Adipocyte (in vitro differentiated cells): ENCODE measurements at places on chromosomes 2 and 18.

GRCh38 chr2:3755277-3755676, 51.9 kb downstream of the DCDC2C start:
- no peak for DNase-seq

DNA sequence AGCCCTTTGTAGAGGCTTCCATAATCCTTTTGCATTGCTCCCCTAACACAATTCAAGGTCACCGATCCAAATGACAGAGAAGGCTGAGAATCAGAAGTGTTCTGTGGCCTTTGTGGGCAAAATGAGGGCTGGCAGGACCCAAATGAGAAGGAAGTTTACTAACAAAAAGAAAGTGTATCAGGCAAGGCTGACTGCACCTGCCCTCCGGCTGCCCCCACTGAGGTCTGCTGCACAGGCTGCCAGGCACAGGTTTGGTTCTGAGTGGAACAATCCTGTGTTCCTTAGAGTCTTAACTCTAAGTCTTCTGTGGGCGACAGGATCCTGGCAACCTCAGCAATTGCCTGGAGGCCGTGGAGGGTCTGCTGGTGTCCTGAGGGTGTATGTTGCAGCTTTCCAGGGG, 568.5 kb downstream of the CMPK2 start:
- DNase-seq: no peak

DNA sequence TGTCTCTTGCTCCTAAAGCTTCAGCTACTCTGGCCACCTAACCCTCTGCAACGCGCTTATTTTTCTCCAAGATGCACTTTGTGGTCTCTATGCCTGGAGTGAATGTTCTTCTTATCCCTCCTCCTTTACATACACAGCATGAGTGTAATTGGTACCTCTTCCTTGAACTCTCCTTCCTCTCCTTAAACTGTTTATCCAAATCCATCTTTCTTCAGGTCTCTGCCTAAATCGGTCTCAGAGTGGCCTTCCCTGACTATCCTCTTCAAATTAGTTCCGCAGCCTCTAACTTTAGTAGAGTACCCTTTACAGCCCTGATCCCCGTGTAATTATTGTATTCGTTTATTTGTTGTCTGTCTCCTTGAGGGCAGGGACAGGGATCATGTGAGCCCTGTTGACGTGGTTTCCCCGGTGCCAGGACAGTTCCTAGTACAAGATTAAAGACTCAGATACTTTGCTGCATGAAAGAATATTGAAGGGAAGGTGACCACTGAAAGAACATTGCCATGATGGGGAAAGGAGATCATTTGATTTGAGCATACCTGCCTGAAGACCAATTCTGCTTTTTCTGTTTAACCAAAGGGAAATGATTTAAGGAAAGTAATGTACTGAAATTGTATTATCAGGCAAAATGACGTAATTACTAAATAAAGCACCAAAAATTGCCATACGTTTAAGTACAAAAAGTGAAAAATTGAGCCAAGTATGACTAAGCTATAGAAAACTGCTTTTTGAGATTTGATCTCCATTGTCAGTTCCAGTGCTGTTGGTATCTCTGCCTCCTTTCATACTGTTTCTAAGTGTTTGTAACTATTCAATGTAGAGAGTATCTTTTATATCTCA, 1.2 kb downstream of the CNOT9 start:
- DNase-seq: peak; percentile 73

GRCh38 chr2:187336332-187336731, 111.7 kb downstream of the CALCRL start:
- DNase-seq: no peak

DNA sequence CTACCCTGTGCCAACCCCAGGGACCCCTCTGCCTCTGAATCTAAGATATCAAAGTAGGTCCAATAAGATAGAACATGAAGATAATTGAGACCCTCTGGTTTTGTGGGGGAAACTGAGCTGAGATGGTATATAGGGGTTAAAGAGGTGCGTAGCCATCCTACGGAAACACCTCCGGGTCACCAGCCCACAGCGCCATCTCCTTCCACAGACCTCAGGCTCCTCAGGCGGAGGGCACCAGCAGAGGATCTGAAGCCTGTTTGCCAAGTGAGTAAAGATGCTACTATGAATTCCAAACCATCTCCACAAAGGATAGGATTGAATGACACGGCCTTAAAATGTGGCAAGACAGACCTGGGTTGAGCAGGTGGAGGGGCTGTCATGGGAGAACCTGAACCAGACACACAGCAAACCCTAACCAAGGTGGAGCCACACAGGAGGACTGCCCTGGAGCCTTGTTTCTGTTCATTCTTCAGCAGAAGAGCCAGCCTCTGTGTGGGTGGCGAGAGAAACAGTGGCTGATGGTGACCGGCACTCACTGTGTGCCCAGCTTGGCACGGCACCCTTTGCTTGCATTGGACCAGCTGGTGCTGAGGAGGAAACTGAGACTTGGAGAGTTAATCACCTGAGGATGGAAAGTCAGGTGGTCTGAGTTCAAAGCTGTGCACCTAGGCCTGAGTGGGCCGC, 10.2 kb downstream of the GBX2 start:
- no peak for DNase-seq

DNA sequence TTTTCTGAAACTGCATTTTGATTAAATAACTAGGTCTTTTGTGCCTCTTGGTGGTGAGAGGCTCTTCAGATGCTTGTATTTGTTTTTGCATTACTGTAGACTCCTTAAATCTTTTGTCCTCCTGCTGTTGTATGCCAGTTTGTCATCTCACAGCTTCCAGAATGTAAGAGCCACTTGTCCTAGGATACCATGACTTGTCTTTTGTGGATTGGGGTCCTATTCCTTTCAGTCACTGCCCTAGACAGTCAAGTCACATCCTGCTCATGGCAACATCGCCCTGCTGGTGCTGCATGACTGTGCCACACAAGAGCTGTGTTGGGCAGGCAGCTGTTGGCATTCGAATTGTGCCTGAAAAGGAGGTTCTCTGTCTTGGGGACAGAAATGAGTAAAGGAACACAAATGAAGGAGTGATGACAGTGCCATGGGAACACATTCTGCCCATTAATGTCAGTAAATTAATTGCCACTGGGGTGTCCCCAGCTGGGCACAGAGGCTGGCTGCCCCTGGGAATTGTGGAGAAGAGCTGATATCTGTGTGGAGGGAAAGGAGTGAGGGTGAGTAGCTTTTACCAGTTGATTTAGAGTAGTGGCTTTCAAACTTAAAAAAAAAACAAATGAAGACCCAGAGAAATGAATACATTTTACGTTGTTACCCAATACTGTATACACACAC, 140.3 kb downstream of the ARL6IP6 start:
- no peak for DNase-seq

- DNase-seq: no peak
Observed at GRCh38 chr18:77512152-77512551, 262.5 kb downstream of the GALR1 start.

- no peak for DNase-seq
Observed at GRCh38 chr2:124250433-124250832, 225.3 kb downstream of the CNTNAP5 start.

- no peak for DNase-seq
Observed at GRCh38 chr2:176473177-176473576, 203.9 kb downstream of the MTX2 start.

GRCh38 chr2:150376553-150377335, 110.7 kb downstream of the RND3 start:
- DNase-seq: peak; percentile 82

- DNase-seq: no peak
Observed at GRCh38 chr18:70165936-70166335, 39.6 kb downstream of the RTTN start.

DNA sequence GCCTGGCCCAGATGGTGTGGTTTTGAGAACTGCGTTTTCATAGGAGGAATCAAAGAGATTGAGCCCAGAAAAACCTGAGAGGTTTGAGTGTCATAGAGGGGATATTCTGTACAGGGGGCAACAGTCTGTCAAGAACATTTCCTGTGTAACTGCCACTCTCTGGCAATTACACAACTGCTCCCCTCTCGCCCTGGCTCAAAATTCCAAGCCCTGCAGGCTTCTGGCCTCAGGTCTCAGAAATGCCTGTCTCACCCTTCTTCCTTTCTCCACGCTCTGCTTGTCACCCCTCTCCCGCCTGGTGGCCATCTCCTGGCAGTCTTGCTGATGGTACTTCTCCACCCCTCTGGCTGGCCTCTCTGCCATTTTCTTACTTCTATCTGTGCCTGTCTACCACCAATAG, 4.0 kb downstream of the VAMP5 start:
- DNase-seq: no peak

- no peak for DNase-seq
Observed at GRCh38 chr2:112972423-112973086, 5.3 kb upstream of the IL36G start.

- DNase-seq: no peak
Observed at GRCh38 chr2:46065152-46065551, 232.1 kb upstream of the EPAS1 start.

- no peak for DNase-seq
Observed at GRCh38 chr2:228321015-228321414, 139.5 kb upstream of the SPHKAP start.

DNA sequence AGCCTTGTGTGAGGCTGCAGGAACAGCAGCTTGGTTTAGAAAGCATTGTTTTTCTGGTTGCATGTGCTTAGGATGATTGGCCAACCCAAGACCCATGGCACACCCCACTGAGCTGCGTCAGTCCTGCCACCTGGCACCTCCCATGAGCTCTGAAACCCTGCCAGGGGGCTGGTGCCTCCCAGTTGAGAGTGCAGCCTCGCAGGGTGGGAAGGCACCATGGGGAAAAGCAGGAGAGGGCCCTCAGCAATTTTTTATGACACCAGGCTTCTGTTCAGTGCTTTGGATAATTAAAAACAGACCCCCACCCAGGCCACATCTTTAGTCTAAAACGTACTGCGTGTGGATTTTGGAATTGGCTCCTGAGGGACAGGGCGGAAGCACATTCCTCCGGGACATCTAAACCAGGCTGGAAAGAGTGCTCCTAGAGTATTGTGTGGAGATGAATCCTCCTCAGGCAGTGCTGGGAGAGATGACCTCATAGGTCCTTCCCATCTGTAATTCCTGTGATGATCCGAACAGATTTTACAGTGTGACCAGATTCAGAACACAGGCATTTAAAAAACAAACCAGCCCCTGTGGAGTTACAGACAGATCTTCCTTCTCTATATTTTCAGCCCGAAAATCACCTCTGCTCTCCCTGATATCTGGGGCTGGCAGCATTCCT, 438.3 kb downstream of the ZNF521 start:
- DNase-seq: no peak

DNA sequence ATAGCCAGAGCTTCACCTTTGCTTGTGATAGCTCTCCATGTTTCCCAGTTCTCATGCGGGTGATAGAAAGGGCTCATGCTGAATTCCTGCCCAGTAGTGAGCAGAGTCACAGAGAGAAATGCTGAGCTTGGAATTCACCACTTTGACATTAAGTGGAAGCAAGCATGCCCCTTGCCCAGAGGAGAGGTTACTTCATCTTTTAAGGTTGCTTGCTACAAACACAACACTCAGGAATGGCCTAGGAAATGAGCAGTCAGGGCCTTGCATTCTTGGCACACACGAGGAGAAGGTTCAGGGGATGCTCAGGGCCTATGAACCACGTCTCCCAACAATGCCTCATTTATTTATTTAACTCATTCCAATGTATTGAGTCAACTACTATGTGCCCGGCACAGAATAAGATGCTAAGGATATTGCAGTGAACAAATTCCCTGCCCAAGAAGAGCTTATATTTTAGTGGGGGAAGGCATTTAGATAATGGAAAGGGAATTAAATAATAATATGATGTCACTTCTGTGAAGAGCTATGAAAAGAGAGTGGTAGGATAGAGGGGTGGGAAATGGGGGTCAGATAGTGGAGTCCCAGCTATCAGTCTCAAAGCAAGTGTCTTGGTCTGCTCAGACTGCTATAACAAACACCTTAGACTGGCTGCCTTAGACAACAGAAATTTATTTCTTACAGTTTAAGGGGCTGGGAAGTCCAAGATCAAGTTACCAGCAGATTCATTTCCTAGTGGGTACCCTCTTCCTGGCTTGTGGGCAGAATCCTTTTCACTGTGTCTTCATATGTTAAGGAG, 42.1 kb downstream of the DDX18 start:
- peak; percentile 78 for DNase-seq

DNA sequence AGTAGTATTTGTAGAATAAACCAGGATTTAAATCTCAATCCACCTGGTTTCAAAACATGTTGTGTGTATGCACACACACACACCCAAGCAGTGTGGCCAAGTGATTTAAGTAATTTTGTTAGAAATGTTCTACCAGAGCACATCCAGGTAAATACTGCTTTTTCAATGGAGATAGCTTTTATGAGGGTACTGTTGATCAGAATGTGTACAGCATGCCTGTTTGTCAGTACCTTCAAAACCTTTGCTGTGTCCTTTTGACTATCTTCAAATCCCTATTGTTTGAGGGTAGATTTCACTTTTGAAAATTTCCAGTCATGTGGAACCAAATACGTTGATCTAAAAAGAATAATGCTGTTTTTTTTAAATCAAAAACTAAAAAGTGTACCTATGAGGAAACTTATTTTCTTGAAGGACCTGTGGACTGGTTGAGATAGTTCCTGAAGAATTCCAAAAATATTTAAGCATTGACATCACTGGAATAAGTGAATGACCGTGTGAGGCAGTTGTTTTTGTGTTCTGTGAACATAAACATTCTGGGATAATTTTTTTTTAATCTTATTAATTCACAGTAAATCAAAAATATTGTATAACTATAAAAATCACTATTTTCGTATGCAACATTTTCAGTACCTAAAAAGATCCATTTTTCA, 70.9 kb downstream of the PTRHD1 start:
- DNase-seq: no peak

DNA sequence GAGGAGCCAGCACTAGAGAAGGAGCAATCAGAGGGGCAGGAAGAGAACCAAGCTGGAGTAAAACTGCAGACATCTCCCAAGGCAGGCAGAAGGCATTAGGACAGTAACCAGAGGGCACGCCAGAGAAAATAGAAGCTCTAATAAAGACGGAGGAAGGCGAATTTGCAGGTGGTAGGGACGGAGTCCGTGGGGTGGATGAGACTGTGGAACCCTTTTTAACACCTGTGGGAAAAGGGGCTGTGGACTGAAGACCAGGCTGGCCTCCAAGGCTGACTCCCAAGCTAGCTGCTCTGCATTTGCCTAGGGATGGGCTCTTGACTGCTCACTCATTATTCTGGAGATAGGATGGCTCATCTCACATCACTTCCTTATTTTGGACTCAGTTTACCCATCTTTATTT, 49.5 kb downstream of the SLC4A1AP start:
- no peak for DNase-seq

DNA sequence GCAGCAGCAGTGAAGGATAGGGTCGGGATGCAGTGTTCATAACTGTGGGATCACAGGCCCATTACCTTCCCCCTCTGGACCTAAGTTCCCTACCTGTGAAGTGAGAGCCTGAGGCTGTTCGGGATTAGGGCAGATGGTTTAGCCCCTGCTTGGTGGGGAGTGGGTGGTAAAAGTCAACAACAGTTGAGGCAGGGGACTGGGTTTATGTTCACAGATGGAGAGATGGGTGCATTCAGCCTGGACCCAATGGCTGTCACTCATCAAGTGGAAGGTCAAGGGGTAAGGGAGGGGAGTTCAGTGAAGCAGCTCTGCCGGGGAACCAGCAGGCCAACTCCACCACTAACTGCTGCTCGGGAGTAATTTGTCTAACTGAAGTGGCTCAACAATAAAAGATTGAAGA, 180.4 kb downstream of the FAM210A start:
- DNase-seq: no peak

GRCh38 chr18:3401669-3402620, 48.0 kb upstream of the TGIF1 start:
- no peak for DNase-seq

GRCh38 chr18:77067291-77068061, 65.1 kb downstream of the MBP start:
- peak; percentile 91 for DNase-seq

GRCh38 chr2:182406221-182406620, 20.6 kb downstream of the PDE1A start:
- DNase-seq: no peak

GRCh38 chr2:224518806-224519580, 66.2 kb downstream of the CUL3 start:
- peak; percentile 76 for DNase-seq
